ENCODE measurements at places on chromosomes 2 and 18. TPM values are rescaled to one million over a fixed set of nuclear protein-coding genes. Genes with fewer than 3 reads are reported as not detected.

GRCh38 chr2:242031481-242032019 lies 162.0 kb downstream of the RTP5 start:
- peak; percentile 75 for DNase-seq

Gene IL1B
- 0.69 TPM for polyA plus RNA-seq

DNA sequence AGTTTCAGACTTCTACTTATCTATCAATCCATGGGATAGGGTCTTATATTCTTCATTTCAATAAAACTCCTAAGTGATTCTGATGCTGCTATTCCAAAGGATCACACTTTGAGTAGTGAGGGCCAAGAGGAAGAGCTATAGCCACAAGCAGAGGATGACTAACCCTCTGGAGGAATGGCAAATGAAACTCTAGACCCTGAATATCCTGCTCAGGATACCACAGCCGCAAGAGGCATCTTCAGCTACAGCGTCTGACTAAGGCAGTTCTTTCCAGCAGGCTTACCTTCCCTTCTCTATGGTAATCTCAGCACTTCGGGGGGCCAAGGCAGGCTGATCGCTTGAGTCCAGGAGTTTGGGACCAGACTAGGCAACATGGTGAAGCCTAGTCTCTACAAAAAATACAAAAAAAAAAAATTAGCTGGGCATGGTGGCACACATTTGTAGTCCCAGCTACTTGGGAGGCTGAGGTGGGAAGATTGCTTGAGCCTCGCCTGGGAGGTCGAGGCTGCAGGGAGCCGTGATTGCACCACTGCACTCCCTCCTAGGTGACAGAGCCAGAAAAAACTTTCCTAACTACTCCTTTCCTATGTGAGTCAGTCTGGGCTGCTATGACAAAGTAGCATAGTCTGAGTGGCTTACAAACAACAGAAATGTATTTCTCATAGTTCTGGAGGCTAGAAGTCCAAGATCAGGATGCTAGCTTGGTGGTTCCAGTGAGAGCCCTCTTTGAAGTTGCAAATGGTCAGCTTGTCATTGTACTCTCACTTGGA lies 371.9 kb downstream of the IRS1 start:
- no peak for DNase-seq

Gene CLEC4F
- 0.16 TPM for polyA plus RNA-seq

DNA sequence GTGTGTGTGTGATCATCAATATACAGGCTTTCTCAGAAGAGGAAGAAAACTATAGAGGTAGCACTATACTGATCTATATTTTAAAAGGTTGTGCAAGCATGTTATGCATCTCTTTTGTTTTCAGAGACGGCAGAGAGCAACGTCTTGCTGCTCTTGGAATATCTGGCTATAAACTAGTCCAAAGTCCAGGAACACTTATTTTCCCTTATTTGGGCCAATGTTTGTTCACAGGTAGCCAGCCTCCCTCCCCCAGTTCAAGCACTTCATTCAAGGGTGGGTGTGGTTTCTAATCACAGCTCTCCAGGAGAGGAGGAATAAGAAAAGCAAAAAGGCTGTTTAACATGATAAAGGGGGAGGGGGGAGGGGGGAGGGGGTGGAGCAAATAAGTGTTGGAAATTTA lies 4.2 kb downstream of the FZD5 start:
- DNase-seq = no peak

DNA sequence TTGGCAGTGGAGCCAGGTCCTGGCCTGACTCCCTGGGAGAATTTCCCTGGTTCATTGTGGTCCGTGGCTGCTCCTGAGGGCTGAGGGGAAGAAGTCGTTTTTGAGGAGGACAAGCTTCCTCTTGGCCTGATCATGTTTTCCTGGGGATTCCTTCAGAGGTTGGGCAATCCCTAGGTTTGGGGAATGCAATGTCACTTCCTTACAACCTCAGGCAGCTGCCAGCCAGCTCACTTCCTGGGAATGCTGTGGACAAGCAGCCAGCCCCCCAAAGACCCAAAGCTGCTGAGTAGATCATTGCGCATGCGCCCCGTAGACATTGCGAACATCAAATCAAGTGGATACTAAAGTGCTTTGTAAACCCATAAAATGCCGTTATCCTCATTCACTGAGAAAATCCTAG lies 7.7 kb upstream of the DNMT3A start:
- DNase-seq = no peak

Gene PRSS56
- polyA plus RNA-seq = 0.71 TPM

GRCh38 chr2:20094955-20095354 lies 43.5 kb upstream of the LAPTM4A start:
- DNase-seq = no peak

GRCh38 chr2:19176172-19176852 lies 182.1 kb downstream of the OSR1 start:
- no peak for DNase-seq

Gene FEV
- 0.23 TPM for polyA plus RNA-seq

Gene TUBA4B
- not detected for polyA plus RNA-seq

GRCh38 chr18:77199707-77200106 lies 49.9 kb upstream of the GALR1 start:
- DNase-seq = no peak

GRCh38 chr2:105437708-105438103 lies 38.9 kb upstream of the FHL2 start:
- DNase-seq = peak; percentile 34

GRCh38 chr2:217510771-217511291 lies 492.0 kb downstream of the TNS1 start:
- DNase-seq = peak; percentile 85

DNA sequence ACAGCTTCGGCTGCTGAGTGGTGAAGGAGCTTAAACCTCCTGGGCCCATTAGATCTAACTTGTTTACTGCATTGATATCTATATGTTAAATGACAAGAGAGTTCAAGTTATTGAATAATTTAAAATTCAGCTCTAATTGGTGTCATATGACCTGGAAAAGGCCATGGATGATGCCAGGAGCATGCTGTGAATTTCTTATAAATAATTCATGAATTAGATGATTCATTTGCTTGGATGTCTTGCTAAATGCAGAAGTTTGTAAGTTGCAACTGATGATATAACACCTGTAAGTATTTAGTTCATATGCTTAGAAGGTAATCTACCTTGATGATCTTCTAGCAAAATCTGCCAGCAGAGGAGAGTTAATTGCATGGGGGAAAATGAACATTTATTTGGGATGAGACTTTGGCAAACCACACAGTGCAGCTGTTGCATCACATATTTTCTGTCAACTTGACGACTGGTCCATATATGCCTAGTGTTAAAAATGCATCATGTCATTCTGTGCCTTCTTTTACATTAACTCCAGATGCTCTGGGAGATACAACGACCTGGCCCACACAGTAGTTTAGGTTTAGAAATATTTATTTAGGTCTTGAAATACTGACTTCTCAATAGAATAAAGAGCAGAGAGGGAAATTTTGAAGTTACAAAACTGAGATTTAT lies 226.3 kb downstream of the KIAA1328 start:
- DNase-seq = no peak

Gene POTEC
- not detected for polyA plus RNA-seq

DNA sequence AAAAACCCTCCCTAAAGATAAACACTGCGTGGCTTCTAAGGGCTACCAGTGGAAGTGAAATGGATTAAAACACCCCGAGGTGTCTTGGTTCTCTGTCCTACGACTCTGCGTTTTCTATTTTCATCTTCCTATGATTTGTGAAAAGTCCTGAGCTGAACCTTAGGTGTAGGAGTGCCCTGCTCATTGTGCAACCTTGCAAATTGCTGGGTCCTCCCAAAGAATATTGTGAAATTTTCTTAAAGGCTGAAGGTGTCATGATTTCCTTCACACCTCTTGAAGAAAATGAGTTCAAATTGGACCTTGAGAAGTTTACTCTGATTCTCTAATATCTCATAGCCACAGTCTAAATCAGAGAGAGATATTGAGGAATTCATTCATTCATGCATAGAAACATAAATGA lies 1.8 kb upstream of the SLC19A3 start:
- DNase-seq = no peak

Gene CIB4
- polyA plus RNA-seq = not detected

- peak; percentile 34 for DNase-seq
Observed at GRCh38 chr2:69985688-69986087, 24.3 kb upstream of the ASPRV1 start.

DNA sequence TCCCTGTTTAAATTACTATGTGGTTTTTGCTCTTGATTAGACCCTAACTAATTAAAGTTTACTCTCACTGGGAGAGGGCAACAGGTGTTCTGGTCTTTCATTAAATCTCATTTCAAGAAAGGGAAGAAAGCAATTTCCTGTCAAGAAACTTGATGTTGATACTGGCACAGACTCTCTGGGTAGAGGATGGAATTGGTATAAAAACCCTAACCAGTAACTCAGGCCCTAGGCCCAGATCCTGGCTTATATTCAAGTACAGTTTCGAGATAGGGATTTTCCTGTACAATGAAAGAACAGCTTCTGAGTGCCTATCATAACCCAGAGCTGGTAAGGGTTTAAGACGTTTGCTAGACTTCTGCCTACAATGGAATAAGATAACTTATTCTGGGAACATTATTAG lies 61.6 kb upstream of the ACYP2 start:
- DNase-seq = no peak

Gene EGR4
- polyA plus RNA-seq = not detected

Gene C2orf76
- polyA plus RNA-seq = 13.3 TPM

- no peak for DNase-seq
Observed at GRCh38 chr2:145412155-145412554, 892.2 kb upstream of the ZEB2 start.

- DNase-seq = no peak
Observed at GRCh38 chr2:224036731-224037361, 2.2 kb downstream of the SERPINE2 start.

DNA sequence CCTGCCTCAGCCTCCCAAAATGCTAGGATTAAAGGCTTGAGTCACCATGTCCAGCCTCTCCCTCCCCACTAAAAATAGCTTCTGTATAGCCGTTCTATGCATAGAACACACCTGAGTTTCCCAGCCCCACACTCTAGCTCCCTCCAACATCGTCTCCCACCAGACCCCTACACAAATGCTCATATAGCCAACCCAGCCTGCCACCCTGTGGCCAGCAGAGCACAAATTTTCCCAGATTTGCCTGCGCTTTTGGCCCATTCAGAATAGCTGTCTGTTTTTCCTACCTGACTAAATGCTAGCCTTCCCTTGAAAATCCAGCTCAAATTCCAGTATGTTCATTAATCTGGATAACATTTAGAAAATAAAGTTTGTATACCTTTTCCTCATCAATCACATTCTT lies 22.8 kb downstream of the TRABD2A start:
- no peak for DNase-seq

DNA sequence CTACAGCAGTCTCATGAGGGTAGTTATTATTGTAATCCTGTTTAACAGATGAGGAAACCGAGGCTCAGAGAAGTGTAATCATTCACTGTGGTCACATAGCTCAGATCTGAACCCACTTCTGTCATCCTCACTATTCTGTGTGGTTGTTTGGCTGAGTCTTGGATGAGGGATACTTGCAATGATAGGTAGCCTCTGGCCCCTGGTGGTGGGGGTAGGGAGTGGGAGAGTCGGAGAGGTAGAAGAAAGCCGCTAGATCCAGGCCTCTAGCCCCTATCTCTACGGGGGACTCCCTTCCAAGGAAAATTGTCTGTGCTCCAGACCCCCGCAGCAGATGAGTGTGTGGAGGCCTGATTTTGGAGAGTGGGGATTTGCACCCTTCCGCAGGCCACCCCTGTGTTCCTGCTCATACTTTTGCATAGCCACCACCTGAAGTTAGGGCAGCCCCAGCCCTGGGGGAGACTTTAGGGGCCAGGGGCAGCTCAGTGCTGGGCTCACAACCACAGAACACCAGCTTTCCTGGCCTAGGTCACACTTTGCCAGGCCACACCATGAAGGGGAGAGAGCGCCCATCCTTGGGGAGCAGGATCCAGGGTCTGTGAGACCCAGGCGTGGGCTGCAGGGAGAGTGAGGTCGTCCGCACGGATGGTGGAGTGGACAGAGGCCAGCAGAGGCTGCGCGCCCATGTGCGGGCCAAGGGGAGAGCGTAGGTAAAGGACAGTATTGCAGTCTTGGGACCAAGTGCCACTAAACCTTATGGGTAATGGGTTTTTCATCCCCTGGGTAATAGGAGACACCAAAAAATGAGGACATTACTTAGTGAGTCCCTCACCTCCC lies 148.2 kb downstream of the GLI2 start:
- DNase-seq = no peak

GRCh38 chr2:102016399-102016955 lies 24.7 kb downstream of the IL1R2 start:
- no peak for DNase-seq

DNA sequence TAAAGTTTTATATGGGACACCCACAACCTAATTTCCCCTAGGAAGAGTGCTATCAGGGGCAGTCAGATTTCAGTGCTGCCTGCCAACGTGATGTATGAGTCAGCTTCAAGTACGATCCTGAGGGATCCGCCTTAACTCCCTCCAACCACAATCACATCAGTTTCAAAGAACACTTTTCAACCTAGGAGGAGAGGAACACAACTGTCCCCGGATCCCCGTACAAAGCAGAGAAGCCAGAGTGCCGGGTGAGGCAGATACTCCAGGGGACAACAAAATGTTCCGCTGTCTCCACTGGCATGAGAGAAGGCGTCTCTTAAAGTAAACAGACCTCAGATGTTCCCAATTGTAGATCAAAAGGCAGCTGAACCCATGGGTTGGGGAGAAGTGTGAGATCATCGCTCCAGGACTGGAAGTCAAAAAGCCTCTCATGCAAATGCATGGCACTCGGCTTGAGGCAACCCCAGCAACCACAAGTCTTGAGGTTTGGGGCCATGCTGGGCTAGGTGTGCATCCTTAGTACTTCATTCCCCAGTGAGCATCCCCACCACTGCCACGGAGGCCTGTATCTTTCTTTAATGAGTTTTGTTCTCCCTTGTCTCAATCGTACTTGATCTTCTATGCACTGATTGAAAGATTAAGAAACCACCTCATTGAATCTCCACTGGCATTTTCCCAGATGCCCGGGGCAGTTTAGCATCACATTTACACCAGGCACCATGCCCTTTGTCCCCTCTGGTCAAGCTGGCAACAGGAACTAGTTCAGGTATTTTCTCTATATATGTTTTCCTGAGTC lies 91.0 kb upstream of the CCBE1 start:
- no peak for DNase-seq

DNA sequence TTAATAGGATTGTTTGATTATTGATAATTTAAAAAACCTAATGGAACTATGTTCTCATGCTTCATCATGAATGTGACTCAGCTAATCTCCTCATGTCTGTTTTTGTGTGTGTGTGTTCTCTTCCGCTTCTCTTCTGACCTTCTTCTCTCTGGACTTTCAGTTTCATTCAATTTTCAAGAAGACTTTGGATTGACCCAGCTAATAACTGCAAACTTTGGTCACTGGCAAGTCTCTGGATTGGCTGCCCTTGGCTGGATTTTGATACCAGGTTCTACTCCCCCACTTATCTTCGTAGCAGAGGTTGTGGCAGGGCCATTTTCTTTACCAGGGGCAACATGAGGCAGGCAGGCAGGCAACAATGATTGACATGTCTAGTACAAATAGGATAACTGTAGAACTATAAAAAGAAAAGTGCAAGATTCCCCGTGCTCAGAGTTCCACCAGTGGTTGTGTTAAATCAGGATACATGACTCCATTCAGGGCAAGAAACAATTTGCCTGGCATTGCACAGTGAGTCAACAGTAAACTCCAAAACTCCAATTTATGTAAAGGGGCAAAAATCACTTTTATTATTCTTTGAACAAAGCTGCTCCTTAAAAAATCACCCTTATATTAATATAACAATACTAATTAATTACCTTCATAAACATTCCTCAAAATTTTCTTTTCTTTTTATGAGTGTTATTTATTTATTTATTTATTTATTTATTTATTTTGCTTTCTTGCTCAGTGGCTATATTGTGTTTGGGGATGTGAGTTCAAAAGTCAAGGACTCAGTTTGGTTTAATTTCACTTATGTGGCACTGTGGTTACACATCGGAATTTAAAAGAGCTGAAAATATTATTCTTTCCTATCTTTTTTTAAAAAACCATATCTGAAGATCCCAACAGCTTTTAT lies 167.6 kb downstream of the RND3 start:
- no peak for DNase-seq

Gene UNC80
- 2.3 TPM for polyA plus RNA-seq
